ENCODE measurements at places on chromosomes 12 and 14.

DNA sequence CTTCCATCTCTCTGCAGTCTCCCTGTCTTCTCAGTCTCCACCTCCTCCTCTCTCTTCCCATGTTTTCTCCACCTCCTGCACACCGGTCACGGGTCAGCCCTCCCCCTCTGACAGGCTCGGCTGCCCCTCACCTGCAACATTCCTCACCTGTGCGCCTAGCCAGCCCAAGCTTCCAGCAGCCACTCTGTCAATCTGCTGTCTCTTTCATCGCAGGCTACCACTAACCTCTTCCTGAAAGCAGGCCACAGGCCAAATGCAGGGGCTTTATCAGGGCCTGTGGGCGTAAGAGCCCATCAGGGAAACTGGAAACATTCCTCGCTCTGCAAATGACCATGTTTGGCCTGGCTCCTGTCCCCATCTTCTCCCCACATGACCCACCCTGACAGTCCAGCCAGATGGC, 34.5 kb downstream of the CMKLR1 start:
- no peak for DNase-seq

- DNase-seq = no peak
Observed at GRCh38 chr14:103033681-103034096, 23.7 kb downstream of the CDC42BPB start.

DNA sequence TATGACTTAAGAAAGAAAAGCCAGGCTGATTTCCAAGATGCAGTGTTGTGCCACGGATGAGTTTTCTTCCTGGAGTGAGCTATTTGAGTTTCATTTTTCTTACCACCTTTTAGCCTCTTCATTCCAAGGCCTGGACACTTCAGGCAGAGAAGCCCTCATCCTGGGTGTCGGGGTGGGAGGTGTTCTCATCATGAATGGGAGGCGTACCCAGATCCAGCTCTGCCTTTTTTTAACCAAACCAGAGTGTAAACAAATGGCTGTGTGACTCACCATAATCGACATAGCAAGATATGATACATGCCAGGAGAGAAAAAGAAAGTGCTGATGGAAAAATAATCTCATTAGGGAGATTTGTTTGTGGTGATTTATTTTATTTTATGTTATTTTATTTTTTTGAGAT, 79.9 kb downstream of the ARF6 start:
- DNase-seq = peak; percentile 55

GRCh38 chr14:91829511-91829910, 37.8 kb downstream of the TC2N start:
- DNase-seq = no peak

- DNase-seq = peak; percentile 77
Observed at GRCh38 chr12:69254046-69254445, 14.7 kb downstream of the CPSF6 start.

DNA sequence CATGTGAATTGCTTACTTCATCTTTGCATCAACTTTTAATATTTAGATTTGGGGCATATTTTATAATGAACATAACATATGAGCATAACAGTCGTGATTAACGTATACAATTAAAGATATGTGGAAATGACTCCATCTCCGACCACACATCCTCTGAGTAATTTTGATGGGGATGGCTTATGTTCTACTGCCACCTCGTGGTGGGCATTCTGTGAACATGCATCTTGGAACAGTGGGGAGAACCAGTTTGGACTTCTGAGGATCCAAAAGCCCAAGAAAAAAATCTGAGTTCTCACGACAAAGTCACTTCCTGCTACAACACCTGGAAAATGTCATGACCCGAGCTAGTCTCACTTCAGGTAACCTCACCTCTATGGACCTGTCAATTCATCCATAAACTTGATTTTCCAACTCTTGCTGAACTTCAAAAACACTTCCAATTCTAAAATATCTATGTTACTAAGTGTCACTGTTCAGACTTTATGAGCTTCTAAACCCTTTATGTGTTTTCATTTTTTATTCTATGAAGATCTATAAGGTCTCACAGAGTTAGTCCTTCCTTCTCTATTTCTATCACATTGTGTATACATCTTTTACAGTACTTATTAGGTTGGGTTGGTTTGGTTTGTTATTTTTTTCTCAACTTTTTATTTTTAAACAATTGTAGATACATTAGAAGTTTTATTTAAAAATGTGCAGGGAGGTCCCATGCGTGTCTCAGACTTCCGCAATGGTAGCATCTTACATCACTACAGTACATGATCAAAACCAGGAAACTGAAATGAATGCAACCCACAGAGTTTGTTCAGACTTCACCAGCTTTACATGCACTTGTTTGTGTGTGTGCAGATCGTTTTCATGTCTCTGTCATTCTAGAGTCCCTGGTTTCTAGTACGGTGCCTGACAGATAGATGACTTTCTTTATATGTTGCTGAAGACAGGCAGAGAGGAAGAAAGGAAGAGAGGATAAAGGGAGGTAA, 38.2 kb upstream of the STAB2 start:
- DNase-seq = peak; percentile 70

- no peak for DNase-seq
Observed at GRCh38 chr12:88756153-88756552, 175.9 kb upstream of the KITLG start.

DNA sequence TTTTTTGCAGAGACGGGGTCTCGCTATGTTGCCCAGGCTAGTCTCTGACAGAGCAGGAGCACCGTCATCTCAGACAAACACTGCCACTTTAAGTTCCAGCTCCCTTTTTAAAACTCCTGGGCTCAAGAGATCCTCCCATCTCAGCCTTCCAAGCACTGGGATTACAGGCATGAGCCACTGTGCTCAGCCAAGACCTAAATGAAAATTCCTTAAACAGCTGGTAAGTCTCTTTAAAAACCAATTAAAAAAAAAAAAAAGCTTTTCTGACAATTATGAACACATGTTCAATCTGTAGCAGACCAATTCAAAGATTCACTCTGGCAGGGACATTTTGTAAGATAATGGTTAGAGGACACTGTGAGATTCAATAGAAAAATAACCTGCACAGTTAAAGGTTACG, 77.8 kb downstream of the HECTD4 start:
- no peak for DNase-seq

DNA sequence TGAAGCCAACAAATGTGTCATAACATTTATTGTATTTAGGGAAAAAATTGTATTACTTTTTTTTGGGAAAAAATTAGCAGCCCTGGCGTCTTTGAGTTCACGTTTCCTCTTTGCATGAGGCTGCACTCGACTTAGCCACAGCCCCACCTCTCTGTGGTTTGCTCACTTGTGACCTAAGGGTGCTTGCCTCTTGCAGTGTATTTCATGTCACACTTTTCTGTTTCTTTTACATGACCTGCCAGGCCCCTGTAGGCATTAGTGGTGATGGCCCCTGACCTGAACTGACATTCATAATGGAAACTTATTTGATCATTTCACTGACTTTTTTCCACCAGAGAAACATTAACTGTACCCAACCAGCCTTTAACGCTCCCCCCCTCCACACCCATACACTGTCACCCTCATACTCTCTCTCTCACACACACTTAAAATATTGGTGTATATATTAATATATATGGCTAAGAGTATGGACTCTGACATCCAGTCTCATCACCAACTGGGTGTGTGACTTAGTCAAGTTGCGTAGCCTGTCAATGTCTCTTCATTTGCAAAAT, 122.9 kb downstream of the PRKCH start:
- peak; percentile 73 for DNase-seq

GRCh38 chr14:52131640-52132320, 62.9 kb upstream of the NID2 start:
- DNase-seq = peak; percentile 63

DNA sequence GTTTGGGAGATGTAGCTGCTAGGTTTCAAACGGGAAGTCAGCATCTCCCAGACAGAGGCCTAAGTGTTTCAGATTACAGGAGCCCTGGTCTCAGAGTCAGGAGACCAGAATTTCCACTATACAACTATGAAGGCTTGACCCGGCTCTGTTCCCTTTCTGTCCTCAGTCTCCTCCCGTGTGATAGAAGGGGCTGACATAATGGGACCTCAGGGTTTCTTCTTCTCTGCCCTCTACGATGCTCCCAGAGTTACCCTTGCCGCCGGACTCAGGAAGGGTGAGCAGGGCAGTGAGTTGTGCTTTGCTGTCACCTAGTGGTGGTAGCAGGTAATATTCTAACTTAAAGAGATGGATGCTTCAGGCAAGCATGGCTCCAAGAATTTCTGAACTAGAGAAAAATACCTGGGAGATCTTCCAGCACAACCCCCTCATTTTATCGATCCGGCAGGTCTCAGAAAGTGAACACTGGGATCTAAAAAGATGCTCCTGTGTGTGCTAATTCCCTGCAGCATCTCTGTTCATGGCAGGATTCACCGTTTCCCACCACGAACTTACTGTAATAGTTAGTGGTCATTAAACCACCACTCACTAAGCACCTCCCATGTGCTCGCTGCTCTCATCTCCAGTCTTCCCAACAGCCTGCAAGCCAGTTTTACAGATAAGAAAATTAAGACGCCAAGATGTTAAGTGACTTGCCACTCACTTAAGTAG, 84.4 kb downstream of the VWF start:
- DNase-seq = peak; percentile 60

GRCh38 chr12:5262450-5262849, 169.5 kb upstream of the NTF3 start:
- DNase-seq = no peak

DNA sequence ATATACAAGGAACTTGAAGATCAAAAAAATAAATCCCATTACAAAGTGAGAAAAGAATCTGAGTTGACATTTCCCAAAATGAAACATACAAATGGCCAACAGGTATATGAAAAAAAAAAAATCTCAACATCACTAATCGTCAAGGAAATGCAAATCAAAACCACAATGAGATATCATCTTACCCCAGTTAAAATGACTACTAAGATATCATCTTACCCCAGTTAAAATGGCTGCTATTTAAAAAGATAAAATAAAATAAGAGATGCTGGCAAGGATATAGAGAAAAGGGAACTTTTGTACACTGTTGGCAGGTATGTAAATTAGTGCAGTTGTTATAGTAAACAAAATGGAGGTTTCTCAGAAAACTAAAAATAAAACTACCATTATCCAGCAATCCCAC, 44.4 kb downstream of the PLEKHG7 start:
- DNase-seq = no peak

DNA sequence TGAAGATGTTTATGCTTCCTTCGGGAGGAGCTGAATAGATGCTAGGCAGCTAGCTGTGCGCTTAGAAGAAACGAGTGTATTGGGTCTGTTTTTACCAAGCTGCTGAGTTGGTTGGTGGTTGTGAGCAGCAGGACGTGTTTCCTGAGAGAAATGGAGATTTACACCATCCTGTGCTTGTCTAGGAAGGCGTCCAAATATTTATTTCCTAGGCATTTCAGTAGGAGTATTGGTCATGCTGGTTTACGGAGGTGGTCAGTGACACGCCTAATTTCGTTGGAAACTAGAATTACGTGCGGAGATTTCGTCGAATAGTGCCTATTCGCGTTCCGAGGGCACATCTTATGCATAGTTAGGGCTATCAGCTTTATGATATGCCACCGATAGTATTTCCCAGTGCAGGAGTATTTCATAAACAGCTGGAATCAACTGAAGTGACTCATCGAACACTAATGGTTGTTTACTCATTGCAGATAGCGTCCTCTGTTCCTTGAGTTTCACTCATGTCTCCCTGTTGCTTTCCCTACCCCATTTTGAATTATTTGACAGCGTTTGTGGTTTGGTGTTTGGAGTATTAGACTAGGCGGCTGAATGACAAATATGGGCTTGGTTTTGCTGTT, 780 bp downstream of the TBC1D15 start:
- peak; percentile 30 for DNase-seq

DNA sequence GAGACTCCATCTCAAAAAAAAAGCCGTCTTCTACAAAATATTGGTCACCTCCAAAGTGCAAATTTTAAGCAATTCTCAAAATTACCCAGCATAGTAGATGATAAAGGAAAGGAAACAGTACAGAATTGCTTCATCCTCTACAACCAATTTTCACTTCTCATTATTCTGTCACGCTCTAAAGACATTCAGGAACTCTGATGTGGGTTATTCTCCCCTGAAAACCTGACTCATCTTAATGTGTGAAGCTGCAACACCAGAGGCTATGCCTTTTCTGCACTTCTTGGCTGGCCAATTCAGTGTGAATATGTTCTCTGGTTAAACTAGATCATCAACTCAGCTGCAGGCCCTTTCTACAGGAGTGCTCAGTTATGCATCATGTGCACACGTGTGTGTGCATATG, 11.0 kb downstream of the PTGER2 start:
- DNase-seq = peak; percentile 45

- no peak for DNase-seq
Observed at GRCh38 chr12:31031951-31032335, 41.7 kb upstream of the DDX11 start.

GRCh38 chr14:94066089-94066676, 14.8 kb downstream of the DDX24 start:
- DNase-seq = no peak

GRCh38 chr12:122090759-122091515, 12.4 kb downstream of the MLXIP start:
- no peak for DNase-seq

DNA sequence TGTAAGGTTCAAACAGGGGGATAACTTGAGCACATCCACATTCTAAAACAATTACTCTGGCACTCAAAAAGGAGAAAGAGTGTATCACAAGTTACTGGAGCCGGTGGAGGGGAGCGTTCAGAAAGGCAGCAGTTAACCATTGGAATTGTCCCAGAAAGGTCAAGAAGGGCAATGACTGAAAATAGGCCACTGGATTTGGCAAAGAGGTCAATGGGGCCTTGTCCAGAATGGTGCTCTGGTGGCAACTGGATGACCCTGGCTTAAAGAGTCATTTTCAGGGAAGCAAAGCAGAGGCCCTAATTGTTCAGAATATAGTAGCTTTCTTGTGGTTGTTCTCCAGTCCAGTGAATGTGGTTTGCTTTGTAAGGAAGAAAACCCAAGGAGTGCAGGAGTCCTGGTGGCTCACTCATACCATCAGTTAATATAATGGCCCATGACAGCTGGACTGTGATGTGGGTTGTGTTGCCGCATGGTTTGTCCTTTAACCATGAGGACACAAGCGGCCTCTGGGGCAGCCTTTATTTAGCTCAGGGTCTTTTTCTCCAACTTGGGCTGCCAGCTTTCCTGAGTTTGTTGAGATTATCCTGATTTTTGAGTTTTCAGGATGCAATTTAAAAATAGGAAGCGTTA, 142.8 kb upstream of the PELI2 start:
- no peak for DNase-seq

- peak; percentile 30 for DNase-seq
Observed at GRCh38 chr14:74836251-74836960, 39.5 kb downstream of the PROX2 start.
